Activated T-cell treated with anti-CD3 and anti-CD28 coated beads, Interleukin-2, amount 50 U/mL, for 72 hours (primary cell): ENCODE measurements at places on chromosomes 11 and 22. TPM values are rescaled to one million over a fixed set of nuclear protein-coding genes. Genes with fewer than 3 reads are reported as not detected.

IGLL5 gene
- not detected for total RNA-seq

TOM1 gene
- total RNA-seq: 40.4 TPM

F2 gene
- total RNA-seq: not detected

PAMR1 gene
- not detected for total RNA-seq

OR52I2 gene
- total RNA-seq: not detected

DNA sequence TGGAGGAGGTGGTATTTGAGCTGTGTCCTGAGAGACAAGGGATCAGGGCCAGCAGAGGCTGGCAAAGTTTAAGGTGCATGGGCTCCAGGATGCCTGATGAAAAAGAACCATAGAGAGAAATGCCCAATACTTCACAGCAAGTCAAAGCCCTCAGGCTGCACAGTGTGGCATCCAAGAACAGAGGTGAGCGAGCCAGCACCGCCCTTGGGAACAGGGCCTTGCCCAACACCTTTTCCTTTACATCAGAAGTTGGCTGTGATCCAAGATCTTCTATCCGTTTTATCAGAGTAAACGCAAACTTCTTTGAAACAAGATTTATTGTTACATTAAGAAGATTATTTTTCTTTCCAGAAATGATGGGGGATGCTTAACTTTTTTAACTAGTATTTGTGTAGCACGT, 1.4 kb downstream of the B3GNT6 start:
- no peak for DNase-seq

GRCh38 chr11:3182462-3182852, 17.3 kb upstream of the OSBPL5 start:
- DNase-seq: no peak

DNA sequence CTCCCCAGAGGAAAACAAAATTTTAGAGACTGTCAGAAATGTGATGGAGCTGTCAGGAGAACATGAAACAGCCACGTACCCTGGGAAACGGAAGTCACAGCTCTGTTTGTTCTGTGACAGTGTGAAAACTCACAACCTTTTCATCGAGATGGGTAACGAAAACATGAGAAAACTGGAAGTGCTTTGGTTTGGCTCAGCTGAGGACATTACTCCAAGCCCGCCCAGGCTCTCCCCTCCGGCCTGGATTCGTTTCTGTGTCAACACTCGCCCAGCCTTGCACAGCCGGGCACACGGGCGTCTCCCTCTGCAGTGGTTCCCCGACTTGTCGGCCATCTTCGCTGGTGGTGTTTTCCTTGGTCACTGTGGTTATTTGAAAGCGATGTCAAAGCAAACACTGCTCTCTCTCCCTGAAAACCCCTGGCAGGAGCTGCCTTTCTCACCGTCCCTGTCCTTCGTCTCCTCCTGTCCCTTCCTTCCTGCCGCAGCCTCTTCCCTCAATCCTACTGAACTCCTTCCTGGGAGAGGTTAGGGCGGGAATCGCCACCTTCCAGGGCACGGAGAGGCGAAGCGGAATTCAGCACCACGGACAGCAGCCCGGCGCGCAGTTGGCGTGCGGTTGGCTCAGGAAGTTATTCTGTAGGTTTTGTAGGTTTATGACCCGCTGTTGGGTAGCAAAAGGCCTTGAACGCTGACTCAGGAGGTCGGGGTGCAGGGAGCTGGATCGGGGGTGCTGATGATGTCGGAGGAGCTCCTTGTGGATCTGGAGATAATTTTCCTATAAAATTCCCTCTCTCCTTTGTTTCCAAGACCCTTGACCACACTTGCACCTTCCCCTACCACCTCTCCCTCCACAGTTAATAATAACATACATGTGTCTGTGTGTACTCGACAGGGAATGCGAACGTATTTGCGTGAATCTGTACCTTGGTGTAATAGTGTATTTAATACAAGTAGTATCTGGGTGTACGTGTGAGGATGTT, 13.1 kb upstream of the RPS19BP1 start:
- peak; percentile 64 for DNase-seq

- DNase-seq: no peak
Measured at GRCh38 chr11:24391167-24391566, 105.7 kb upstream of the LUZP2 start.

DNA sequence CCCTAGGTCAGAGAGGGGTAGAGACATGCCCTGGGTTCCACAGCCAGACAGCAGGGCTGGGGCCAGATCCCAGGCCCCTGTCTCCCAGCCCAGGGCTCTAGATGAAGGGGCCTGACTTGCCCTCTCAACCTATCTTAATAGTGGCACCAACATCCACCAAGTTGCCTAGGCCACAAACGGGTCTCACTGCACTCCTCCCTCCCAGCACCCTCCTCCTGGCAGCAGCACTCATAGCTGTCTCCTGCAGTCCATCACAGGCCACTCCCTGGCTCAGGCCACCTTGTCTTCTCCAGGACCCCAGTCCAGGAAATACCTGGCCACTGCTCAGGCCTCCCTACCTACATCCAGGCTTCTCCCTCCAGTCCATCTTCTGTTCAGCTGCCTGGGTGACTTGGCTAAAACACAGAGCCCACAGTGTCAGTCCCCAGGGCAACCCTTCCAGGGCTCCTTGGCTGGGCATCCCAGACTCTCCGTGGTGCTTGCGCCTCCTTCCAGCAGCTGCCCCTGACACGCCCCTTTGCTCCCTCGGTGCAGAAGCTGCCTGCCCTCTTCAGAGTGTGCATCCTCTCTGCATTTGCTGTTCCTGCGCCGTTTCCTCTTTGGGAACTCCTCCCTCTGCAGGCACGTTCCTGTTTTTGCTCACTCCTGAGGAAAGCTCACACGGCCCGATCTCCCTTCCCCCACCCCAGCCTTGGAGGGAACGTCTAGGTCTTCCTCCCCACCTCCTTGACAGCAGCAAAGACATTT, 40.5 kb downstream of the LRRC32 start:
- DNase-seq: peak; percentile 10

- DNase-seq: no peak
Measured at GRCh38 chr11:34238966-34239365, 118.8 kb downstream of the ABTB2 start.

DNA sequence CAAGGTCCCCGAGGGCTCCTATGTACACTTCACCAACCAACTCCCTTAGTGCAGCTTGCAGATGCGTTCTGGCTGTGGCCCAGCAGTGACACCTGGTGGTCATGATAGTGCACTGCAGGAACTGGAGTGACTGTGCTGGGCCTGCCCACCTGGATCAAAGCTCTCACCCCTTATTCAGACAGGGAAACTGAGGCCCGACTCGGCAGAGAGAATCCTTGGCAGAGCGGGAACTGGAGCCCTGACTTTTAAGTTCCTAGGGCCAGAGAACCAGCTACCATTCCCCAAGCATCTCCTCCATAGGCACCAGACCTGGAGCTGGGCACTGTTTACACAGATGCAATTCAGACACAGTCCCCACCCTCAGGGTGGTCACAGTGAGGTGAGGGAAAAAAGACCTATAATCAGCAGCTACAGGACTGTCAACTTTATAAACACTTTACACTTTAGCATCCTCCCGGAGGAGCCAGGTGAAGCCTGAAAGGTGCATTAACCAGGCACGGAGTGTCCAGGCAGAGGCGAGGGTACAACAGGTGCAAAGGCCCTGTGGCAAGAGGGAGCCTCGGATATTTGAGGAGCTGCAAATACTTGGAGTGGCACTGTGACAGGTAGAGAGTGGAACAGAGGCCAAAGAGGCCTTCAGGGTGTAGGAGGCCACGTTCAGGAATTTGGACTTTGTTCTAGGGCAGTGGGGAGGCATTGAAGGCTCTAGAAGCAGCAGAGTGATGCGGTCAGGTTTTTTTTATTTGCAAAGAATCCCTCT, 22.0 kb downstream of the RHBDD3 start:
- peak; percentile 72 for DNase-seq

DNA sequence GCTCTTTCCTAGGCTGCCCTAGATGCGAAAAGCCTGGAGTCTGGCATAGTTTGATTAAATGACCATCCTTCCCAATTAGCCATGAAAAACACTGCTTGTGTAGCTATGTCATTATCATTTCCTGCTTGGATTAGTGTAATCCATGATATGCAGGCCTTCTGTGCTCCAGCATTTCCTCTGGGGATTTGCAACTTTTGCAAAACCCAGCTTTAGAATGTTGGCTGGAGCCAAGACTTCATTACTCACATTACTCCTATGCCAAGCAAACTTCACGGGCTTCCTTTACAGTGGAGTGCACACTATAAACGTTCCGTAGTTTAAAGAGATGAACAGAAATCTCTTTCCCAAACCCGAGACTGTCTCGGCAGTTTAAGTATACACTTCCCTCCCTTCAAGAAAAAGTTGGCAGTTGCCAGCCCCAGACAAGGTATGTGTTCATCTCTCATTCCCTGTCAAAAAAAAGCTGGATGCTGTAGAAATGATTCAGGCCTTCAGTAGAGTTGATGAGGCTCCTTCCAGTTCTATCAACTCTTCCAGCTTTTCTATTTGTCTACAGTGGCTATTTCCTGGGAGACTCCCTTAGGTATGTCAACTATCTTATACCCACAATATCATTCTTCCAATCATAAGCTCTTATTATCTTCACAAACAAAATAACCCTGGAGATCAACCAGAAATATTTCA, 180.0 kb downstream of the MAML2 start:
- DNase-seq: no peak

DNA sequence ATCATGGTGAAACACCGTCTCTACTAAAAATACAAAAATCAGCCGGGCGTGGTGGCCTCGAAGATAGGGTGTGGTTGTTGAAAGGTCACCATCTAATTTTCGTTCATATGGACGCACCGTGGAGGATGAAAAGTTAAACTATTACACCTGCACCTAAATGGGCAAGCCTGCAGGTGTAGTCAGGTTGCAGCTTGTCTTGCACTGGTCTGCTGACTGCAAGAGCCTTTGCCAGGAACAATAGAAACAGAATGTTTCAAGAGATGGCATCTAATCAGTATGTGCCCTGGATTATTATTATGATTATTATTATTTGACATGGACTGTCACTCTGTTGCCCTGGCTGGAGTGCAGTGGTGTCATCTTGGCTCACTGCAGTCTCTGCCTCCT, 908 bp downstream of the NADSYN1 start:
- no peak for DNase-seq

DNA sequence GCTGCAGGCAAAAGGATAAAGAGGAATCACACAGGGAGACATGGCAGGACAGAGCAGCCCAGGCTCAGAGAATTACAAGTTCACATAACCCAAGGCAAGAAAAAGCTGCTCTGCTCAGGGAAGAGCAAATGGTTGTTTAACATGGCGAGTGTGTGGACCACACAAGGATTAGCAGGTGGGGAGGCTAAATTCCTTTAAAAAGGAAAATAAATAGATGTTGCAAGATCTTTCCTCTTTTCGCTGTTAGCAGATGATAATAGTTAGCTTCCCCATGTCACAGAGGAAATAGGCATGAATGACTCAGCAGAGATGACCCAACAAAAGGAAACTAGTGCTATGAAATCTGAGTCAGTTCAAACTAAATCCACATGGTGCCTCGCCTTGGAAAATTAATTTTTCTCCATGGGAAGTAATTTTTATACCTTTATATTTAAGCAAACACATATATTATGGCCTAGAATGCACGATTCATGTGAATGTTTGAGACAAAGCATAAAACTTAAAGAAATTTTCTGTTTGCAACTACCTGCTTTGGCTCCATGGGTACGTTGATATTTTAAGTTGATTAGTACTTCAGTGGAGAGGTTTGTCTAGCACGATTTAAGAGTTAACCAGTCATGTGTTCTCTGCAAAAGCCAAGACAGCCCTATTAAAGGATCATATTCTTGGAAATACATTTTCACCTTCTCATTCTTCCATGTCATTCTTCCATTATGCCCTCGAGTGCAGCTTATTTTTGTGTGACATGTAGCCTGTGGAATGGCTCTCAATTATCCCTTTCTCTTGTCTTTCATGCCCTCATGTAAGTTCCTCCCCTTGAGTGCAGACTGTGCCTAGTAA, 38.5 kb upstream of the FJX1 start:
- DNase-seq: no peak

- DNase-seq: no peak
Measured at GRCh38 chr11:66641834-66642233, 3.3 kb downstream of the RBM4 start.

DNA sequence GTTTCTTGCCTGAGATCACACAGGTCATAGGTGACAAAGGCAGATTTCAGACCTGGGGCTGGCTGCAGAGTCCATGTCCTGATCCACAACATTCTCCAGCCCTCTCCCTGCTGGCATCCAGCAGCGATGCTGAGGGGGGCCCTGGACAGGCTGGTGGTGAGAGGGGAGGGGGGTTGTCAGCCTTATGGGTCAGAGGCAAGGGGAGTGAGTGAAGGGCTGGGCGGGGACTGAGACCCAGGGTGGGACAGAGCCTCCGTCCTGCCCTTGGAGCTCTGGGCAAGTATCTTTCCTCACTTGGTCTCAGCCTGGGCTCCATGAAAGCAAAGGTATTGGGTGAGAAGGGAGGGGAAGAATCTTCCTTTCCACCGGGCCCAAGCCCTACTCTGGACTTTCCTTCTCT, 66.7 kb upstream of the RASD2 start:
- no peak for DNase-seq

DNA sequence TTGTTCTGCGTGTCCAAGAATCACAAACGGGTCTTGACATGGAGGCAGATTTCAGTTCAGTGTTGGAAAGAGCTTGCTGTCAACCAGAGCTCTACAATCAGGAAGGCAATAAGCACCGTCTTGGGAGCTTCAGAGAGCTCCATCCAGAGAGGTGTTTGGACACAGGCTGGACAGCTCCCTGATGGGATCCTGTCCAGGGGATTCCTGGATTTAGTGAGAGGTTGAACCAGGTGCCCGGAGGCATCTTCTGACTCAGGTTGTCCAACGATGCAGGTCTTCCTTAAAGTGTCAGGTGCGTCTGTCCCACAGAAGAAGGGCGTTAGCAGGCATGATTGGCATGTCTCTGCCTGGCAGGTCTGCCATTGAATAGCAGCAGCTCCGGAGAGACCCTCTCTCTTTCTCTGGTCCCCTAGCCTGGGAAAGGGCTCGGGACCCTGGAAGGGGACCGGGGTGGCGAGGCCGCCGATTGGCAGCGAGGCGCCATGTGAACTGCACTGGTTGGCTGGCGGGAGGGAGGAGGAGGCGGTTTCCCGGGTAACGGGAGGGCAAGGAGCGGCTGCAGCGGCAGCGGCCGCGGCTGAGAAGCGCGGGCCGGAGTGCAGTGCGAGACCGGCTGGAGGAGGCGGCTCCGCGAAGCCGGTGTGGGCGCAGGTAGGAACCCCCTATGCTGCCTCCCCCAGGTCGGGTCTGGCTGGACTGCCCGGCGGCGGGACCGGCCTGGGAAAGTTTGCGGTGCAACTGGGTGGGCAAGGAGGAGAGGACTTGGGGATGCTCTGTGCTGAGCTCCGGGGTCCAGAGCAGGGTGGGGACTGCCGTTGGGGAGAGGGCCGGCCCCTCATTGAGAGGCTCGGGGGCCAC, 104.1 kb upstream of the E2F8 start:
- no peak for DNase-seq

DNA sequence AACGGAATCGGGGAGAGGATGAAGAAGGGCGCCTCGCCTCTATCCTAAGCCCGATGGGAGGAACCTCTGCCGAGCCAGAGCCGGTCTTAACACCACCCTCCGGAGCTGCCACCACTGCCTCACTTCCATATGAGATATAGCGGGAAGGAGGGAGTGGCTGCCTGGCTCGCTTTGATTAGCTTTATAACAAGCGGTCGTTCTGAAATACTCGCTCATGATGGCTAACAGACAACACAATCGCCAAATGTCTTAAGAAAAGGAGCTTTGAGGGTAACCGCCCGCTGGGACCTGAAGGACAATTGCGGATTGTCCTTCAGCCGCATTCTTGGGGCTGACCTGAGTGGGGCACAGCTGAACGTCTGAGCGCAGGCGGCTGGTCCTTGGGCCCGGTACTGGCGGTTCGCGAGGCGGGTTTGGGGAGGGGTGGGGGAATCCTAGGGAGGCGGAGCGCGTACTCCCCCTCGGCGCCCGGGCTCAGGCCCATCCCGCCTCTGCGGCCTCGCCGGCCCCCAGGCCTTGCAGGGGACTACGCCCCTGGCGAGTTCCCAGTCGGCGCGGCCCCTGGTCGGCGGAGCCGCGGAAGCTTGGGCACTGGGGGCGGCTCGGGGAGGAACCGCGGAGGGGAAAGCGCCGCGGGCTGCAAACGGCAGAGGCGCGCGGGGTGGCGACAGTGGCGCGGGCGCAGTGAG, at the start of gene PLAAT5:
Gene PLAAT5 (minus strand): TSS at position 617 of the 689 bp plus-strand sequence. CDS start 133 bp downstream, at position 484.
- peak; percentile 41 for DNase-seq
